ENCODE measurements at places on chromosomes 5 and 9. TPM values are rescaled to one million over a fixed set of nuclear protein-coding genes. Genes with fewer than 3 reads are reported as not detected.
A peak's percentile ranks its signal among the peaks of the same experiment; 100 is the strongest.

KCNV2 gene
- 1.2 TPM for total RNA-seq

PCDHB14 gene
- 8.4 TPM for total RNA-seq

SOX30 gene
- 0.09 TPM for total RNA-seq

DNA sequence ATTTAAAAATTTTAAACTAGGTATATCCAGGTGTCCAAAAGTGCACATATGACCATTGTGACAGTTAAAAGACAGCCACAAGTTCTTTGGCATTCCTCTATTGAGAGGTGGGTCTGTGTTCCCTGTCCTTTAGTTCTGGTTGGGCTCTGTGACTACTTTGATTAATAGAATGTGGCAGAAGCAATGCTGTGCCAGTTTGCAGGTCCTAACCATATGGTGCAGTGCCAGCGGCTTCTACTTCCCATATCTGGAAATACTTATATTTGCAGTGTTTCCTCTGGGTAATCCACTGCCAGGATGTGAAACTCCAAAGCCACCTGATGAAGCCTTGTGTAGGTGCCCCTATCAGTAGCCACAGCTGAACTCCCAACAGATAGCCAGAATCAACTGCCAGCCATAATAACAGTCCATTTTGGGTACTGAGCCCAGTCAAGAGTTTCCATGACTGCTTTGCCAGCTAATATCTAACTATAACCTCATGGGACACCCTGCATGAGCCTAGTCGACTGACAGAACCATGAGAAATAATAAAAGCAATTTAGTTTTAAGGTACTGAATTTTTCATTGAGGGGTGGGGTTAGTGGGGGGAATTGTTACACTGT is 361.0 kb upstream of the SEMA6A start:
- ATAC-seq, result no peak

- ATAC-seq, result peak; percentile 74
Observed at GRCh38 chr5:180673371-180674089, 24.1 kb upstream of the FLT4 start.

GRCh38 chr9:131432050-131432449 is 38.2 kb downstream of the PRRC2B start:
- ATAC-seq, result no peak

DNA sequence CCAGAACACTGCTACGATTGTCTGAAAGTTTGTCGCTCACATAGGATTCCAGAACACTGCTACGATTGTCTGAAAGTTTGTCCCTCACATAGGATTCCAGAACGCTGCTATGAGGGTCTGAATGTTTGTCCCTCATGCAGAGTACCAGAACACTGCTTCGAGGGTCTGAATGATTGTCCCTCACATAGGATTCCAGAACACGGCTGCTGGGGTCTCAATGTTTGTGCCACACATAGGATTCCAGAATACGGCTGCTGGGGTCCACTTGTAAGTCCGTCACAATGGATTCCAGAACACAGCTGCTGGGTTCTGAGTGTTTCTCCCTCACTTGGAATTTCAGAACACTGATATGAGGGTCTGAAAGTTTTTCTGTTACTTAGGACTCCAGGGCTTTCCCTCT is 203.3 kb downstream of the FOXD4L6 start:
- ATAC-seq, result no peak

All from motor neuron (in vitro differentiated cells).